T-helper 17 cell (primary cell): ENCODE measurements at places on chromosomes 12 and 14.

DNA sequence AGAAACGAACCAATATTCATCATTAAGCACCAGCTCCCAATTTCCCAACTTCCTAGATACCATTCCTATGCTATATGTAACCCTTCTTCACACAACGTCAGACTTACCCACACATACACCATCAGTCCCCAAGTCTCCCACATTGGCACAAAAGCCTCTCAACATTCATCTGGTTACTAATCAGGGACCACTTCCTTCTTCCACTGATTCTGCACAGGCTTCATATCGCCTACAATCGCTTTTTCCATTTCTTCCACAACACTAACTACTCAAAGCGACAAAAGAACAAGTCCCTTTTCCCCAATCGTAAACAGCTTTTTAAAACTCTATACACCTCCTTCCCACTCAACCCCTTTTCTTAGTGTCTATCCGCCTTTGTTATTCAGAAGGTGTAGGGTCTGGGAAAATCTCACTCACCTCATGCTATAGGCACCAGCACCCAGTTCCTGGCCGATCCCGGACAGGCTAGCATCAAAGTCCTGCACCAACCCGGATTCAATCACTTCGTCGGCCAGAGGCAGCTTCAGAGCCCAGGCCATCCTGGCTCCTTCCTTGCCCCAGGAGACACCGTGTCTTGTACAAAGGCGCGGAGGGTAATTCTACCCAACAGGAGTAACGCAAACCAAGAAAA is 936 bp downstream of the TFCP2 start:
- no peak for DNase-seq

GRCh38 chr14:45559626-45560025 is 306.6 kb upstream of the MIS18BP1 start:
- no peak for DNase-seq

- DNase-seq: no peak
These were observed 220.6 kb upstream of the HMGA2 start for GRCh38 chr12:65603438-65604351.

DNA sequence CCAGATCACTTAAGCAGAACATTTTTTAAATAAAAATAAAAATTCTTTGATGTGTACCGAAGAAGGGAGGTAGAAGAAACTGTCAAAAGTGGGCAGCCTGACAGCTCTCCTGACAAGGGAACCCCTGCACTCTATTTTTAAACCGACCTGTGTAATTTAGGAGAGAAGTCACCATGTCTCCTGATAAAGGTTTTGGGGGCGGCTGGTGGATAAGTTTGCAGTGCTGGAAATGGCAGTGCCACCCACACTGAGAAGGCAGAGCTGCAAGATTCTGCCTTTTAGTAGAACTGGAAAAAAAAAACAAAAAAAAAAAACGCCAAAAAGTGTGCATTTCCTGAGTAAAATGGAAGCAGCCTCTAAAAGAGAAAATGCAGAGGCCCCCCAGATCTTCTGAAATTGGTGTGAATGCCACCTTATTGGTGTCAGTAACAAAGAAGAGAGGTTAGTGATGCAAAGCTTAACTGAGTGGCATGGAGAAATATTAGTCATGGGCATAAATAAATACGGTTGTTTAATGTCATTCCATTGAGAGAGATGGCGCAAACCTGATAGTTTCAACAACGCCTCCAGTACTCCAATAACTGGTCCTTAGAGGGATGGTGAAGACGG is 24.7 kb downstream of the DUSP6 start:
- no peak for DNase-seq

DNA sequence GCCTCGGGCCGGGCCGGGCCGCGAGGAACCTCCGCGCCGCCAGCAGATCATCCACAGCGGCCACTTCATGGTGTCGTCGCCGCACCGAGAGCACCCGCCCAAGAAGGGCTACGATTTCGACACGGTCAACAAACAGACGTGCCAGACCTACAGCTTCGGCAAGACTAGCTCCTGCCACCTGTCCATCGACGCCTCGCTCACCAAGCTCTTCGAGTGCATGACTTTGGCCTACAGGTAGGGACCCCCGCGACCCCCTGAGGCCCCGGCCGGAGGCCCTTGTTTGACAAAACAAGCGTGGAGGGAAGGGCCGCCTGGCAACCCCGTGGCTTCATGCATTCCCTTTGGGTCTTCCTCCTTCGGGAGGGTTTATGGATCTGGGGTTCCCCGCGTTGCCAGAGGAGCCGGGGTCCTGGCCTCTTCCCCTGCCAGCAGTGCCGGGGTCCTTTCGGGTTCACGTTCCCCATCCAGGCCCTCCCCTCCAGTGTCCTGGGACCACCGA is 526 bp downstream of the MLXIP start:
- no peak for DNase-seq

DNA sequence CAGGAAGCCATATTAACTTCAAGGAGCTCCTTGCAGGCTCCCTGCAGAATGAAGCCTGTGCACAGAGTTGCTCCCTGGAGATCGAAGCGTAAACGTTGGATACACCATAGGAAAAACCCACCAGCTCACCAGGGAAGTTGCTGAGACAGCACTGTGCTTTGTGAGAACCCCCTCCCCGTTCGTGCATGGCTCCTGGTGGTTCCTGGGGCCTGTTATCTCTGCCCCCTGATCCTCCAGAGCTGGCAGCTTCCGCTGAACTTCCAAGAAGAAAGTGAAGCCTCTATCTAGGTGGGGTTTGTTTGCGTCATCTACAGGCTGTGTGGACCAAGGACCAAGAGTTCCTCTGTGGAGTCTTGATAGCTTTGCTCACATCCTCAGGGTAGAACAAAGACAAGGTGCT is 2.4 kb upstream of the CCDC85C start:
- no peak for DNase-seq

DNA sequence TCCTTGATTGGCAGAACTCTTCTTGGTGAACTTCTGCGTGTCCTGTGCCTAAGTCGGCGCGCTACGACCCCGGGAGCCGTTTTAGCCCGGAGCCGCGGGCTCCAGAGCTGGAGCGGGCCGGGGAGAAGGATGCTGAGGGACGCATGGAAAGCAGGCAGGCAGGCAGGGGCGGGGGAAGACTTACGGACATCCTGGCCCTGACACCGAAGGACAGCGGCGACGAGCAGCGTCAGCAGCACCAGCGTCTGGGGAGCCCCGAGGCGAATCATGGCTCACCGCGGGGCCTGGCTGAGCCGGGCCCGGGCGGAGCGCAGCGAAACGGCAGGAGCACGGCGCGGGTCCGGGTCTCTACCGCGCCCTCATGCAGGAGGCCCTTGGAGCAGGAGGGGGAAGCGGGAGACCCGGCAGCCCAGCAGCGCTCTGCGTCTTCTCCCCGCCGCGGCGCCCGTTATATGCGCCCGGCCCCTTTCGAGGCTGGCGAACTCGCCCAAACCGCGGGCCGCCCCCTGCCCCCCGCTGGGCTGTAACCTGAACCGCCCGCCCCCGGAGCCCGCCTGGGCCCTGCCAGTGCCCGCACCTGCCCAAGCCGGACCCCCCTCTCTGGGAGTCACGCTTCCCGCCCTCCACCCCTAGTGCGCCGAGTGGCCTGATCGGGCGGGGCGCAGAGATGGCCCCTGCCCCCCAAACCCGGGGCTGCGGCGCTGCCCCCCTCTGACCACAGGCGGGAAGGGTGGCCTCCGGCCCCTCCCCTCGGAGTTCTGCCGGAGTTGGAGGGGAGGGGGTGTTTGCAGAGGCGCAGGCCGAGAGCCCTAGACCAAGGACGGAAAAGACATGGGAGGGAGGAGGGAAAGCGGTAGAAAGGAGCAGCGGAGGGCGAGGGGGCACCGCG is at the start of gene COL2A1:
Gene COL2A1, minus strand, starts transcription at position 424 of the 889 bp plus-strand sequence. Its CDS starts 155 bp downstream, at position 269.
- no peak for DNase-seq

- DNase-seq: no peak
These were observed 391.4 kb downstream of the C12orf75 start for GRCh38 chr12:105721891-105722290.

- no peak for DNase-seq
These were observed 210.7 kb upstream of the PWP1 start for GRCh38 chr12:107474639-107475539.

GRCh38 chr12:62520361-62520760 is 53.7 kb downstream of the MON2 start:
- no peak for DNase-seq

- DNase-seq: no peak
These were observed 81.8 kb upstream of the EVL start for GRCh38 chr14:99983251-99984015.

GRCh38 chr12:131231032-131231980 is 277.6 kb downstream of the ADGRD1 start:
- DNase-seq: no peak

- DNase-seq: no peak
These were observed 136.4 kb upstream of the PRMT8 start for GRCh38 chr12:3354586-3354985.

DNA sequence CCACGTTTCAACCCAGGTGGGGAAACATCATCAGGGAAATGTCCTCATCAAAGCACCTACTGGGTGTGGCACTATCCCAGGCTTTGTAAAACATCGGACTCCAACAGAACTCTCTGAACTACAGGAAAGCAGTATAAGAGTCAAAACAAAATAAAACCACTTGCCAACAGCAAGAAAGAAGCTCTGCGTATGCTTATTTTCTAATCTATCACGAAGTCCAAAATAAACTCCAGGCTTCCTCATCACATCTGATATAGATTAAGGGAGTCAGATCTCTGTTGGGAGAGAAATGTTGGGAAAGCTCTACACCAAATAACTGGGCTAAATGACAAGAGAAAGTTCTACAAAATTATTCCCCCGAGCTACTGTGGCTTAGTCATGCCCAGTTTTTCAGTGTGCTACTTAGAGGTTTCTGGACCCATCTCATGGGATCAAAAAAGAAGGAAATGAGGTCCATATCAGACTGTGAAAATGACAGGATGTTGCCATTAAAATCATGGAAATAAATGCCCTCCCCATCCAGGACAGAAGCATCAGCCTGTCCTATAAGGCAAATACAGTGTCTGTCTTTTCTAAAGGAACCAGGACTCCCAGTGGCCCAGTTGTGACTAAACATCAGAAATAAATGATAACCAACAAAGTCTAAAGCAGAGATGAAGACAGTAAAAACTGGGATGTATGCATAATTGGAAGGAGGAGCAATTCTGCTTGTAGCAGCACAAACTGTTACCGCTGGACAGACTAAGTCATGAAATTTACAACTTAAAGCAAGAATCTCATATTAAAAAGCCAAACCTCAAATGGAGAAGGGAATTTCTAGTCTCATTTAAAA is 149.5 kb downstream of the STXBP6 start:
- DNase-seq: no peak

- no peak for DNase-seq
These were observed 37.3 kb upstream of the DCN start for GRCh38 chr12:91219919-91220318.

DNA sequence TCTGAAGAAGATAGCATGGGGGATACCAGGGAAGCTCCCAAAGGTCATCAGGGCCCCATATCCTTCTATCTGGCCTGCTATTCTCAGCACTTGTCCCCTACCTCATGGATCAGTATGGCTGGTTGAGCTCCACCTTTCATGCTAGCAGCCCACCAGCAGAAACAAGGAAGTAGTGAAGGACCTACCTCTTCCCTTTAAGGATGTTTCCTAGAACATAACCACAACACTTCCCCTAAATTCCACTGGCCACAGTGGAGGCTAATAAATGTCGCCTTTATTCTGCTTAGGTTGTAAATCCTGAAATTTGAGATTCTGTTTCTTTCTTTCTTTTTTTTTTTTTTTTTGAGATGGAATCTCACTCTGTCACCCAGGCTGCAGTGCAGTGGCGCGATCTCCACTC is 128.6 kb upstream of the PARP11 start:
- no peak for DNase-seq

GRCh38 chr14:55715889-55716288 is 135.9 kb downstream of the KTN1 start:
- DNase-seq: no peak

DNA sequence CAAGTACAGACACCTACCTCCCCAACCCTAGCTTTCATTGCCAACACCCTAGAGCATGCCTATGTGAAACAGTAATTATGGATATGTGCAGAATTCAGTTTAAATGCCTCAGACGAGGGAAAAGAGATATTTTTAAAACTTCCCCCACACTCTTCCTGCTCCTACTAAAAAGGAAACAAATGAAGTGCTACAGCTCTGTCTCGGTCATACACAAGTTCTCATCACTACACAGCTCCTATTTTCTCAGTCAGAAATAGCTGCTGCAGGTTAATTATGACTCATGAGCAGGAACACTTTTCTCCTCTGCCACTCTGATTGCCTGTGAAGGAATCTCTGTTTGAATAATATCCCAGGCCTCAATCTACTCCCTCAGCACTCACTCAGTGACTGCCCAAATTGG is 703.6 kb upstream of the FLRT2 start:
- DNase-seq: no peak

GRCh38 chr12:55927588-55928502 is at the start of gene PYM1:
PYM1 (minus strand) TSS chr12:55927894; CDS start chr12:55927761, 133 bp downstream.
- peak; percentile 47 for DNase-seq

GRCh38 chr14:74245292-74245691 is 6.0 kb downstream of the VSX2 start:
- DNase-seq: no peak

DNA sequence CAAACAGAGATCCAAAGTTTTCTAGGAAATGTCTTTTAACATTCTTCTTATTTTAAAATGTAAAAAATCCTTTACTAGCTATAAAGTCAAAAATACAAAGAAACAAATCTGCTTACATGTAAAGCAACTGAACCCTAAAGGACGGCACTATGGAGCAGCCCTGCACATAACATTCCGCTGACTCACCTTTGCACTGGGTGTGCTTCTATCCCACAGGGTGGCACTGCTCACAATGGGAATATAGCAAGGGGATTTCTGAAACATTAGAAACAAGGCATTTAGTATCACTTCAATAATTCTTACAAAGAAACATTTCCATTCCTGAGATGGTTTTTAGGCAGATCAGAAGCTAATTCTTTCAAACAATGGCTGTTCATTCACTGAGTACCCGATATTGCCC is 94.3 kb downstream of the C12orf42 start:
- DNase-seq: no peak

DNA sequence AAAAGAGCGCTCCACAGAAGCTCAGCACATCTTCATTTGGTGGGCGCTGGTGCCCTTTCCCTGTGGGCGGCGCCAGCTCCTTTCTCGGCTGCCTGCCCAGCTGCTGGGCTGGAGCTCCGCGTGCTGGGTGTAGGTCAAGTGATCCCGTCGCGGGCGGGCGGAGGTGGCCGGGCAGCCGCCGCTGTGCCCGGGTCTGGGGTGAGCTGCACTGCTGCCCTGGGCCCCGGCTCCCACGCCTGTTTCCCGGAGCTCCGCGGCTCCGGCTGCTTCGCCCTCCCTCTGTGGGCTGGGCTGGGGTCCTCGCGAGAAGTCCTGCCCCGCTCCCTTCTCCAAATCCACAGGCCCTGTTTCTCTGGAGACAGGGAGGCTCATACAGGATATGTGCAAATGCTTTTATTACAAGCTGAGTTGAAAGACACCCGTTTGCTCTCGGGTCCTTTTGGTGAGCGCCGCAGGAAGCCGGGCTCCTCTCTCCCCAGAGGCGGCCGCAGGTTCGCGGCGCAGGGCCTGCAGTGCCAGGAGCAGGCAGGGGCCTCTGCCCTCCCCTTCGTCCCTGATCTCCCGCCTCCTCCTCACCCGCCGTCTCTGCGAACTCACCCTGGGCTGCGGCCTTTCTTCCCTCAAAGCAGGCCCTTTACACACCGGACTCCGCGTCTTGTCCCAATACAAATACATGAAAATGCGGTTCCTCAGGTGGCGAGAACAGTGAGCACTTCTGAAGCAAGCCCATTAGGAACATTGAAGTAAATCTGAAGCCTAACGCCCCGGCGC is 67.8 kb upstream of the CAPRIN2 start:
- no peak for DNase-seq

GRCh38 chr12:57765698-57766463 is 997 bp downstream of the CYP27B1 start:
- no peak for DNase-seq
